ENCODE measurements at places on chromosomes 16 and 17.

DNA sequence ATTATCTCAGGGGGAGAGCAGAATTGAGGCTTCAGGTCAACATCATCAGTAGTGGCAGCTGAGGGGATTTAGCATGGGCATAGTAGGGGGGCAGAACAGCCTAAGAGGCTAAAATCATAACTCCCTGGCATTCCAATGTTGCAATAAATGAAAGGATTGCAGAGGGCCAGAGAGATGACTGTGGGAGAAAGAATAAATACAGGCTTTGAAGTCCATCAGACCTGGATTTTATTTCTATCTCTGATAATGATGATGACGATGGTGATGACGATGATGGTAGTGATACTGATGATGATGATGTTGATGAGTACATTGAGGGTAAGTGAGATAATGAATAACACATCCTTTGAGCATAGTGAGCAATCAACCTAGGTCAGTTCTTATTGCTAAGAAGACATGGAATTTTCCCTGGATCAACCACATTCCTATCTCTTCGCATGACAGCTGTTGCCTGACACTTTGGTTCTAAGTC lies 107.4 kb upstream of the CDH11 start:
- DNase-seq = no peak

- DNase-seq = no peak
Measured at GRCh38 chr17:58344047-58344790, 7.8 kb downstream of the SUPT4H1 start.

DNA sequence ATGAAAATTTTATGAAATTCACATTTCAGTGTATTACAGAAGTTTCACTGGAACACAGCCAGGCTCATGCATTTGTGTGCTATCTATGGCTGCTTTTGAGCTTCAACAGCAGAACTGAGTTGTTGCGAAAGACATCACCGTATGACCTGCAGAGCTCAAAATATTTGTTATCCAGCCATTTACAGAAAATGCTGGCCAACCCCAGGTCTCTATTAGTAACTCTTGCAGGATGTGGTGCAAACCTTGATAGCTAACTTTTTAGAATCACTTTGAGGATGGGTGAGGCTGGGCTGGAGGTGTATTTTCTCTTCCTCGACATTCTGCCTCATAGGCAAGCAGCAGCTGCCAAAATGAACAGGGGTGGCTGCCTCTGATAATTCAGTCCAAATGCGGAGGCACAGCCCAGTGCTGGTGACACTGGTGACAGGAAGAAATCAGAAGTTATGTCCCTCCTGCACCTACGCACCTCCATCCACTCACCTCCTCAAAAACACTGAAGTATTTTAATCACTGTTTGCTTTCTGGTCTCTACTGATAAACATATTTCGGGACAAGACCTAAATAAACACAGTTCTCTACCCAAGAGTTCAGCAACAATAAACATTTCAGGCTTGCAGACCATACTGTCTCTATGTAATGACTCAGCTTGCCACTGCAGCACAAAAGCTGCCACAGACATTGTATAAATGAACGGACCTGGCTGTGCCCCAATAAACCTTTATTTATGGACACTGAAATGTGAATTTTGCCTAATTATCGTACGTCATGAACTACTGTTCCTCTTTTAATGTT lies 28.5 kb downstream of the ARHGAP17 start:
- DNase-seq = no peak

- DNase-seq = no peak
Measured at GRCh38 chr16:10966129-10966528, 21.8 kb downstream of the CLEC16A start.

DNA sequence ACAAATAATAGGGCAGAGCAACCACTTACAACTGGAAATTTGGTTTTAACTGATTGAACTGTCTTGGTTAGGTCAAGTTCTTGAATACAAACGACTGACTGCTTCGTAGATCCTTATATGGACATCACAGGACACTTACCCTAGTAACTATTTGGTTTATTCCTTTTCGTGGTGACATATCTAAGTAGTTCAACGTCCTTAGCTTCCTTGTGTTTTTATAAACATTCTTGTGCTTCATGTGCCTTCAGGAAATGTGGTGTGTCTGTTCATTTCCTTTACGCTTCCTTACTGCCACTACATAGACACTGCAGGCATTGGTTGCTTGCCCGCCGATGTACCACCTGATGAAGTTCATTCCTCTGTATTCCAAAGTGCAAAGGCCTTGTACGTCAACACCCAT lies 59.3 kb downstream of the USP10 start:
- DNase-seq = no peak

DNA sequence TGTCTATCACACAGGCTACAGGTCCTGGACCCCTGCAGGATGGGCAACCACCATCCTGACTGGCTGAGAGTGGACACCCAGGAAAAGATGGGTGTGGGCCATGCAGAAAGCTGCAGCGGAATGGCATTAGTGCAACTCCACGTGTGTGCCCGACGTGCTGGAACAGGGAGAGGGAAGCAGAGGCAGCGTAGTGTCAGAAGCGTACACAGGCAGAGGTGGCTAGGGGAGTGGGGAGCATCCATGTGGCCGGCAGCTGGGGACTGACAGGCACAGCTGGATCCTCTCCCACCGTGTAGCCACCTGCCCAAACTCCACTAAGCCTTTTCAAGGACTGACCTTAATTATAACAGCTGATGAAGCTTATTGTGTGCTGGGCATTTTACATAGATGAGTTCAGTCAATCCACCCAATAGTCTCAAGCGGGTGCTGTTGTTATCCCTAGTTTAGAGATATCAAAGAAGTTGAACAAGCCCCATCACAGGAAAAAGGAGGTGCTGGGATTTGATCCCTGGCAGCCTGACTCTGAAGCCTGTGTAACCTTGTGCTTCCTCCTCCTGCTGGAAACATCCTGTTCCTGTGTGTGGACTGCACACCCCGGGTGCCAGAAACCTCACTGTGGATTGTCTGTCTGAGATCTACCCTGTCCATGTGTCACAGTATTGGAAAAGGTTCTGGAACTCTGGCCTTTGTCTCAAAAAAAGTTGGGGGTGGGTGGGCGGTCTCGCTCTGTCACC lies 114.0 kb downstream of the PRKCA start:
- no peak for DNase-seq

DNA sequence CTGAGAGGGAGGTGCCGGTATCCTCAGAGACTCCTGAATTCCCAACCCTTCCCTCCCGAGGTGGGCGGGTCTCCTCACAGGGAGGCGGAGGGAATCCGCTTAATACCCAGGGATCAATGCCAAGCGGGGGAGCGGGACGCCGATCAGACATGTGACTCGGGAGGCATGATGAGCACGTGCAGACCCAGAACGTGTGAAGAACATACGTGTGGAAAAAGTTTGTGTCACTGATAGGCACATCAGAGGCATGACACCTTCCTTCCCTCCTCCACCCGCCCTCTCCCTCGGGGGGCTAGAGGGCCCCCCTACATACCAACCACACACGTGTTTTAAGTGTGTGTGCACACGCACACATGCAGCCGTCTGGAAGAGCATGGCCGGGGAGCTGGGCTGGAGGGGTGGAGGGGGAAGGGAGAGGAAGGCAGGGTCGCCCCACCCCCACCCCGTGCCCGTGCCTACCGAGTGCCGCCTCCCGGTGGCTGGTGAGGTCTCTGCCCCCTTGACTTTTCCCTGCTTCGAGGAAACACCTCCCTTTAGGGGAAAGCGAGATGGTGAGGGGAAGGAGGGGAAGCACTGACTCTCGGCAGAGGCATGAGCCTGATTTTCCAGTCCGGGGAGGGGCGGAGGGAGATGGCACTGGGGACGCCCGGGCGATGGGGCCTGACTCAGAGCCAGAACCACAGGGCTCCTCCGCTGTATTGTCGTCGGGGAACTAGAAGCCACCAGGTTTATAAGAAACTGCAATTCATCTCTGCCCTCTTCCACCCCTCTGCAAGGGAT lies 12.1 kb upstream of the TBX21 start:
- peak; percentile 53 for DNase-seq

DNA sequence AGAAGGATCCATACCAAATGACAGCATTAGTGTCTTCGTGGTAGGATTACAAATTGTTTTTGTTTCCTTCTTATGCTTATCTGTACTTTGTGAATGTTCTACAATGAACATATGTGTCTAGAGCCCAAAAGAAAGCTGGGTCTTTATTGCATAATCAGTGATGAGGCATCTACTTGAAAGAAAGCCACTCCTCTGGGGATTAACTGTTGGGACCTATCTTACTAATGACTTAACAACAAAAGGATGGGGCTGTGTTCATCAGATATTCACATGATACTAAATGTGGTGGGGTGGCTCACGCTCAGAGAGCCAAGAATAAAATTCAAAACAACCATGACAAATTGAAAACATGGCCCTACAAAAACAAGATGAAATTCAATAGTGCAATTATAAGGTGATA lies 160.2 kb downstream of the RGS9 start:
- DNase-seq = no peak

GRCh38 chr16:68086336-68086841 lies 1.2 kb downstream of the NFATC3 start:
- no peak for DNase-seq

DNA sequence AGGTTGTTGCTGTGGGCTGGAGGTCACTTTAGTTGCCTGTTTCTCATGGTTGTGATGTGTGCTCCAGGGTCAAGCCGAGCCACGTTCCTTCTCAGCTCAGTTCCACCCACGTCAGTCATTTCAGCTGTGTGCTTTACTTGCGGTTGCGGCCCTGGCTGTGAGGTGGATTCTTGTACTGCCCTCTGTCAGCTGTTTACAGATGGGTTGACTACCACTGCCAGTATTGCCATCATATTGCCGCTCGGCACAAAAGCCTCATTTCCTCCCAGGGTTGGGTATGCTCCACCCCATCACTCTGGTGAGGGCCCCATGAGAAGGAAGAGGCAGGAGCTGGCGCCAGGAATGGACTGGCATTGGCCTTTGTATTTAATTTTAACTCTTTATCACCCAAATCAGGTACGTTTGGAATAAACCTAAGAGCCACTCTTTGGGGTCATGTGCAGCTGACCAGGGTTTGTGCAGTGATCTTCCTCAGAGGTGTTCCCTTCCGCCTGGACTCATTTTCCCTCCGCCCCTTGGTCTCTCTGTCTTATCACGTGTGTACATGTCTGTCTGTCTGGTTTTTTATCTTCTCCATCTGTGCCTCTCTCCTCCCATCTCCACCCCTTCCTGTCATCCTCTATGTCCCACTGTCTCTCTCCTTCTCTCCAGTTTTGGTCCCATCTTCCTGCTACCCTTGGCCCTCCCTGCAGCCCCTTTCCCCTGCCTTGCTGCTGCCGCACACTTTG lies 25.0 kb downstream of the METTL22 start:
- DNase-seq = no peak

GRCh38 chr16:88606148-88606757 lies 32.1 kb upstream of the IL17C start:
- no peak for DNase-seq

DNA sequence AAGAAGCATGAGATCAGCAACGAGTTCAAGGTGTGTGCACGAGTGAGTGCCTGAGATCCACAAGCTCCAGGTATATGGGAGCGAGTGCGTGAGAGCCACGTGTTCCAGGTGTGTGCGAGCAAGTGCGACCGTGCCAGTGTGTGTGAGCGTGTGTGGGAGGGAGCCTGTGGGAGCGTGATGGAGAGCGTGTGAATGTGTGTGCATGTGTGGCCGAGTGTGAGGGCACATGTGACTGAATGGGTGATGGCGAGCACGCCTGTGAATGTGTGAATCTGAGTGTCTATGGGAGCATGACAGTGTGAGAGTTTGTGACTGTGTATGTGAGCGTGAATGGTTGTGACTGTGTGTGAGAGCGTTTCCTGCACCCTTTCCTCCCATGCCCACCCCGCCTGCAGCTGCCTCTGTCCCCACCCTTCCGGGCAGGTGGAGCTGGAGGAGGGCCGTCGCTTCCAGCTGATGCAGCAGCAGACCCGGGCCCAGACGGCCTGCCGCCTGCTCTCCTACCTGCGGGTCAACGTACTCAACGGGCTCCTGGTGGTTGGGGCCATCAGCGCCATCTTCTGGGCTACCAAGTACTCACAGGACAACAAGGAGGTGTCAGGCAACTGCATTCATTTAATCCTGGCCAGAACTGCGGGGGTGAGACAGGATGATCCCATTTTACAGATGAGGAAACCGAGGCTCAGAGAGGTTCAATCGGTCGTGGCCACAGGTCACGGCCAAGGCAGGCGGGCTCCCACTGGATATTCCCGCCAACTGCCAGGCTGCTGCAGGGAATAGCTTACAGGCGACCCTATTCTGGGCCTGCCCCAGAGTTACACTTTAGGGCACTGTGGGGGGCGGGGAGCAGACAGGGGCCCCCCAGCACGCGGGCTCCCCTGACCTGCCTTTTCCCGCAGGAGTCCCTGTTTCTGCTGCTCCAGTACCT lies 3.7 kb downstream of the TMC8 start:
- DNase-seq = peak; percentile 58
